AG08396 (cell line): ENCODE measurements at places on chromosomes 2 and 18.
A peak's percentile ranks its signal among the peaks of the same experiment; 100 is the strongest.

DNA sequence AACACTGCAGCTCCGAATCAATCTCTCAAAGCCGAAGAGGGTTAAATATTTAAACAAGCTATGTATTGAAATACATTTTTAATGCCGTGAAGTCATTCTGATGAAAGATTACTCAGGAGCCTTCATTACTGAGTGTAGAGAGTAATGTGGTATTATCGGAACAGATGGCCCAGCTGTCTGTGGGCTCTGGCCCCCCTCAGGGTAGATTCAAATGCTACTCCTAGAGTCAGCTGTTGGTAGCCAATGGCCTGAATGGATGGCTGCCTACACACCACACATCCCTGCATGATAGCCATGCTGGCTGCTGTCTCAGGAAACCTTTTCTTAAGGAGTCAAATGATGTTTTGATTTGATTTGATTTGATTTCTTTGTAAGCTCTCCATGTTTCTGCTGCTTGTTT is 732.3 kb upstream of the CELF4 start:
- no peak for DNase-seq

GRCh38 chr2:237542001-237542704 is 24.2 kb upstream of the PRLH start:
- no peak for DNase-seq

DNA sequence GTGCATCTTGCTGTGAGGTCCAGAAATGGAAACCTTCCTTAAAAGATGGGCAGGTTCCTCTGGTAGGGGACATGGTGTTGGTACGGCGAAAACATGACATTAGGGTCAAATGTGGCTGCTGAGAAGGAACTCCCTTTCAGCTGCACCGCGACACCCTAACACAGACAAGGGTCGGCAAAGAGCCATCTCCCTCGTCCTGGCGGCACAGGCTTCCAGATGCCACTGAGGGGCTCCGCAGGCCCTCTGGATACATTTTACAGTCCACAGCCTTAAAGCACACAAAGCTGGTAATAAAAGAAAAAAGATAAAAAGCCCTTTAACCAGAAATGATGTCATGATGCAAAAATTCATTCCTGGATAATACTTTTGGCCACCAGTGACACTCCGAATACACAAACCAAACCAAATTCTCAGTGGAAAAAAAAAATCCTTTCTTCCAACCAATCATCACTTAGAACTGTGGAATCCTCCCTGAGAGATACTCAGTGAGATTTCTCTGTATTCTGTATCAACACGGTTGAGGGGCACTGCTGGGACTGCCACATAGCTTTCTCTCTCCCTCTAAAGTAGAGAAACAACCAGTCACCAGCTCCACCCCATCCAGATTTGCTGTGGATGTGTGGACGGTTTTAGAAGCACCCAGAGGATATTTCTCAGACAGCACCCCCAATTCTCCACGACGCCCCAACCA is 174.8 kb downstream of the HDAC4 start:
- DNase-seq: peak; percentile 77

DNA sequence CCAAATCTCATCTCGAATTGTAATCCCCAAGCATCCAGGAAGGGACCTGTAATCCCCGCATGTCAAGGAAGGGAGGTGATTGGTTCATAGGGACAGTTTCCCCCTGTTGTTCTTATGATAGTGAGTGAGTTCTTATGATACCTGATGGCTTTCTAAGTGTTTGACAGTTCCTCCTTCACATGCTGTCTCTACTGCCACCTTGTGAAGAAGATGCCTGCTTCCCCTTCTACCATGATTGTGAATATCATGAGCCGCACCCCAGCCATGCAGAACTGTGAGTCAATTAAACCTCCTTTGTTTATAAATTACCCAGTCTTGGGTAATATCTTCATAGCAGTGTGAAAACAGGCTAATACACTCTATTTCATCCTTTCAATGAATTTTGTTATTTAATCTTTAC is 446.7 kb downstream of the RNF144A start:
- DNase-seq: no peak

DNA sequence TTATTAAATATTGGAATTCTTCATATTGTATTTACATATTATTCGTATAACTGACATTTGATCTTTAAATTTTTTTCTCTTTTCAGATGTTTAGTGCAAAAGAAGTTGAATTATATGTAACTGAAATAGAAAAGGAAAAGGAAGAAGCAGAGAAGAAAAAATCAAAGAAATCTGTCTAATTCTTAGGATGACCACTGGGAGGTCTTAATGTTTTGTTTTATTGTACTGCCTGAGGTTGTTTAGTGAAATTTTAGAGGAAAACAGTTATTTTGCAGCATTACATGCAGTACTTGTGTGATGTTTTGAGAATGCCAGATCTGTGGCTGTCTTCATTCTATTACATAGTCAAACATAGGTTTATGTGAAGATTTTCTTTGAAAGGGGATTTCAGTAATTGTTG is 34.0 kb upstream of the TAF4B start:
- no peak for DNase-seq

- peak; percentile 66 for DNase-seq
These were observed 9.8 kb downstream of the TUBB6 start for GRCh38 chr18:12317664-12318333.

DNA sequence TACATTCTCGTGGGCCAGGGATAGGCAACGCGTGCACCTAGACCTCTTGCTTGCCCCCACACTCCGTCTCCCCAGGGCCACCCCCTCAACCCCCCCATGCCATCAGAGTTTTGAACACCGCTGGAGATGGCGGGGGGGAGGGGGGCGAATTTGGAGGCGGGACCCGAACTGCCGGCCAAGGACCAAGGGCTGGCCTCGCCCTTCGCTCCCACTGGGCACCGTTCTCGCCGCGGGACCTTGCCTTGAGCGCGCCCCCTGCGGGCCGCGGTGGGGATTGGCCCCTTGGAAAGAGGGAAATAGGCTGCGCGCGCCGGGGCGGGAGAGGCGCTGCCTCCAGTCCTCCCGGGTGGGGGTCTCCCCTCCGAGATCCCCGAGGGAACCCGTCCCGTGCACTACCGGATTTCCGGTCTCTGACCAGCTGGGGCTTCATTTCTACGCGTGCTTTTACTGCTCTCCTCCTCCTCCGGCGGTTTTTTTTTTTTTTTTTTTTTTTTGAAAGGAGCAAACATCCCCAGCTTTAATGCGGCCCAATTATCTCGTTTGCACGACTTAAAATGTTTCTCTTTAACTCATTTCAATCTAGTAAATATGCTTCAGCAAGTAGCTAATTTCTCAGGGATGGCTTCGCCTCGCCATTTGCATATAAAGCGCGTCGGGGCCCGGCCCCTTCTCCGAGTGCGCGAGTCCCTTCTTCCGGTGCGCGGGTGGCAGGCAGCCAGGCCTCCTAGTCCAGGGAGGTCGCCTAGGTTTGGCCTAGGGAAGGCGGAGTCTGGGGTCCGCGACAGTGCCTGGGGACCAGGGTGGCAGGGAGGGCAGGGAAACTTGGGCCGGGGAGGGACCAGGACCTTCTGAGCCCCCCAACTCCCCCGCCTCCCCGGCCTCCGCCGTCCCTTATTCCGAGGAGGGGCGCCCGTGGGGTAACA is 10.0 kb upstream of the GBX2 start:
- peak; percentile 88 for DNase-seq
